ENCODE measurements at places on chromosomes 6 and 20.

- no peak for DNase-seq
These were observed 54.5 kb downstream of the KIAA0408 start for GRCh38 chr6:127404594-127405178.

GRCh38 chr20:11197851-11198250 is 524.1 kb upstream of the JAG1 start:
- no peak for DNase-seq

- DNase-seq: no peak
These were observed 20.7 kb downstream of the ABHD12 start for GRCh38 chr20:25369971-25370370.

GRCh38 chr6:4478098-4478497 is 298.1 kb upstream of the CDYL start:
- DNase-seq: no peak

DNA sequence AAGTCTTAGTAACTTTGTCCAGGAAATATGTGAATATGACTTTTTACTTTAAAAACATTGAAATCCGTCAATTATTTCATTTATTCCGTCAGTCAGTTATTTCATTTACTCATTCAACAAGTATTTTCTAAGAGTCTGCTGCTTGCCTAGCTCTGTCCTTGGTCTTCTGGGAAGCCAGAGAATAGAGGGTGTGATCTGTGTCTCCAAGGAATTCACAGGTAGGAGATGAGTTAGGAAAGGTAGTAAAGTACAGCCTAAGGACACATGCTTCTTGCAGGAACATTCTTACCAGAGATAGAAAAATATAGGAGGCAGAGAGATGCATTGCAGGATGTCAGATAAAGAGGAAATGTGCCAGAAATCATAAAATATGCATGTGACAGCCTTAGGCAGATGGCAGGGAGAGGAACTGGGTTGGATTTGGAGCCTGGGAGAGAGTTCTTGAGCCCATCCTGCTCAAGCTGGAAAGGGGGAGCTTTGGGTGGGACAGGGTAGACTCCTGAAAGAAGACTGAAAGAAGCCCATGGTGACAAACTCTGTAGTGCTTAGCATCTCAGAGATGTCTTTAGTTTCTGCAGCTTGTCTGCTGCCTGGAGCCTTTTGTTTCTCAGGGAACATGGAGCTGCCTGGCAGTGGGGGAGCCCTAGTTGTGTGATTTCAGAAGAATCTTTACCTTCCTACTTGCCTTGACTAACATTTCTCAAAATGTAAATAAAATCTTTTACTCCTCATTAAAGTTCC is 3.5 kb downstream of the SH3BGRL2 start:
- no peak for DNase-seq

- no peak for DNase-seq
These were observed 99.4 kb downstream of the NCOA3 start for GRCh38 chr20:47600967-47601547.

- no peak for DNase-seq
These were observed 150.1 kb downstream of the DOK5 start for GRCh38 chr20:54625497-54625896.

- no peak for DNase-seq
These were observed 43.6 kb downstream of the CDYL start for GRCh38 chr6:4819706-4820283.

DNA sequence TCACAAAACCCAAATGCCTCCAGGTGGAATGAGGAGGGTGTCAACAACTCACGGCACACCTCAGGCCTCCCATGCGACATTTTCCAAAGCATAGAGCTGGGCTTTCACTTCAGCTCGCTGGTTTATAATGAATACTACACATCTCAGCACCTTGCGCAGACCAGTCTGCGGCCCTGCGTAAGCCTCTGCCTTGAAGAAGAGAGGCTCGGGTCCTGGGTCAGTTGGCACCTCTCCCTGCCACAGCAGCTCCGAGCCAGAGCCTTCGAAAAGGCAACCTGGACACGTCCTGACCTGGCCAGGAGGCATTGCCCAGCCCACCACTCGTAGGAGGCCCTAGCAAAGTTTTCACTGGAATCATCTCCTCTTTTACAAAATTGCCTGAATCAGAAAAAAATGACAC is 183.0 kb upstream of the AFDN start:
- DNase-seq: no peak

GRCh38 chr6:99114769-99115406 is 167.1 kb upstream of the FBXL4 start:
- no peak for DNase-seq

GRCh38 chr6:351011-351866 is 40.3 kb upstream of the IRF4 start:
- DNase-seq: no peak

DNA sequence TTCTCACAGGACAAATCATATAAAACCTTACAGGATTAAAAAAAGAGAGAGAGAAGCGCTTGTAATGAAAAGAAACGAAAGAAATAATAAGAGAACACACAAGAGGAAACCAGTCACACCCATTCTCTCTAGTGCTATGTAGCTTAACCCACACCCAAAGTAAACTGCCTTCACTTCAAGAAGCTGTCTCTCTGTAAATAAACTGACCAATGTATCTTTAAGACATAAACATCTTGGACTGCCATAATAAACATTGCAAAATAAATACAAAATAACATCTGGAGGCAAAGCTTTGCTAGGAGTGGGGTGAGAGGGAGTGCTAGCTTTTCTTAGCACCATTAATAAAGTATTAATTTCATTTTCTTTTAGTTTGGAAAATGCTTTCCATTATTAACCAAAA is 61.6 kb upstream of the RNF146 start:
- DNase-seq: no peak

GRCh38 chr6:119283979-119284545 is 65.5 kb downstream of the MAN1A1 start:
- no peak for DNase-seq

DNA sequence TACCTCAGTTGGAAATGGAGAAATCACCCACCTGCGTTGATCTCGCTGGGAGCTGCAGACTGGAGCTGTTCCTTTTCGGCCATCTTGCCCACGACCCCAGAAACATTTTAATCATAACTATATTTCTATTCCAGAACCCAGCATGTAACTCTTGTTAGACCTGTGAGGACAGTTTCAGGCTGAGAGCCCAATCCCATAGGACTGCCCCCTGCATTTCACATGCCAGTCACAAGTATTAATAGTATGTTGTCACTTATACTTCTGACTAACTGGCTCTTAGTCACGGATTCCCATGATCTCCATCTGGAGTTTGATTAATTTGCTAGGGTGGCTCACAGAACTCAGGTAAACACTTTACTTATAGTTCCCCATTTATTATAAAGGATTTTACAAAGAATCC is 96.0 kb upstream of the PRND start:
- DNase-seq: no peak

DNA sequence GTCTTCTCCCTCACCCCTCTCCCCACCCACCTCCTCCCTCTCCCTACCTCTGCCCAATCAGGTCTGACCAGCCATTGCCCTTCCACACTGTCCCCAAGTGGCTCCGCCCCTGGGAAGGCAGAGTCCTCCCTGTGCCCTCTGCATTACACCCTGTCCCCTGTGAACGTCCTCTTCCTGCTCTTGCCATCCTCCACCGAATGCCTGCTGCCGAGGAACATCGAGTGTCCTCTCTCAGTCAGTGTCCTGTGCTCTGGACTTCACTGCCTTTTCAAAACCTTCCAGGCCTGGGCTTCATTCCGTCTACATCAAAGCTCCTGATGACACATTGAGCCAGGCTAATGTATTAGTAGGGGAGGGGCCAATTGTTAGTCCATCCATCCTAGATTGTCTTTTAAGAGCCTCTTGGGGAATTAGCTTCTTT is 3.3 kb upstream of the PACSIN1 start:
- no peak for DNase-seq

DNA sequence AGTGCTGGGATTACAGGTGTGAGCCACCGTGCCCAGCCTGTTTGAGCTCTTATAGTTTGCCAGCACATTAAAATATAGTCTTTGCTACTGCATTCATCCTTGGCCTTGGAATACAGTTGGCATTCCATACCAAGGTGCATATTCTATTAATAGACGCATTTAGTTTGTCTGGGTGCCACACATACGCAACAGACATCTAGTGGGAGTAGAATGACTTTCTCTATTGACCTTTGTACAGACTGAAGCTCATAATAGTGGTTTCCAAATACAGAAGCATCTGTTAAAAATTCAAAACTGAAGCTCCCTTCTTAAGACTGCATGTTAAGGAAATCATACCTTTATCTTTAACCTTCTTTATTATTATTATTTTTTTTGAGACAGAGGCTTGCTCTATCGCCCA is 46.7 kb upstream of the FNDC1 start:
- DNase-seq: no peak

DNA sequence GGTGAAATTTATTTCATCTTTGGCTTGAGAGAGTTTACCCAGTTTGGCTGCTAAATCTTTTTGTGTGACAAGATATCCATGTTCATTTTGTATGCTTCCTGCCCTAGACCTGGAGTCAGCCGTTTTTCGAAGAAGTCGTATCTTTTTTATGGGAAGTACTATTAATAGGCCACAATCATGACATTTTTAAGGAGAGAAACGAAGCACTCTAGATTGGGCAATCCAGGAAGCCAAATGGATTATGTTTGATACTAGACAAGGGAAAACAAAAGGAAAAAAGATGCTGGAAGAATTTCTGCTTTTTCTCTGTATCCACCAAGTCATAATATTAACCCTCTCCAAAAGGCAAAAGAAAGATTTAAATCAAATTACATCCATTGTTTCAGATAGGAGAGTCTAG is 214.6 kb downstream of the HDGFL1 start:
- DNase-seq: no peak

DNA sequence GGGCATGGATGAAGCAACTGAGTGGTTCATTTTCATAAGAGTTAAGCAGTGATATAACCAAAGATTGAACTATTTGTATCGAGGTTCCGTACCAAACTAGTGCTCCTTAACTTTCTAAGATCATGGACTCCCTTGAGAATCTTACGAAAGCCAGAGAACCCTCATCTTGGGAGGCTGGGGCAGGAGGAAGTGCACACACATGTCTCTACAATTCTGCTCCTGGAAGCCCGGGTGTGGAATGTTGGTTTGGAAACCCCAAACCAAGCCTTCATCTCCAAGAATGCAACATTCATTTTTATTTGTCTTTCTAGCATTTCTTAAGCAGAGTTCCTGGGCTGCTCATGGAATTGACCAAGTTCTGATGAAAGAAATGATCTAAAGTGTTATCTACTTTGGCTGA is 250.5 kb upstream of the PRND start:
- DNase-seq: no peak

DNA sequence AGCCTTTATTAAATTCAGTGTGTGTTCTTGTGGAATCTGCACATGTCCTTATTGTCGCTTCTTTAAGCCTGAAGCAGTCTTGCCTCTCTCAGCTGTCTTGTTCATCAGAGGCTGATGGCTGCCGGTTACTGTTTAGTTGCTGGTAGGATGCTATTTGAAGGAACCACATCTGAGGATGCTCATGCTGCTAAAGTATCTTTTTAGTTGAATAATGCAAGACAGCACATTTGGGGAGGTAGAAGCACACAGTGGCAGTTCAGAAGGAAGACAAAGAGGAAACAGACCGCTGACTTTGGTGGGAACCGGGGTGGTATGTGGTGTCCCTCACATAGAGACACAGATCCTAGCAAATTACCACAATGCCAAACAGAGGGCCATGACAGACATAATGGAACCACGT is 144.2 kb upstream of the HDDC2 start:
- DNase-seq: no peak

DNA sequence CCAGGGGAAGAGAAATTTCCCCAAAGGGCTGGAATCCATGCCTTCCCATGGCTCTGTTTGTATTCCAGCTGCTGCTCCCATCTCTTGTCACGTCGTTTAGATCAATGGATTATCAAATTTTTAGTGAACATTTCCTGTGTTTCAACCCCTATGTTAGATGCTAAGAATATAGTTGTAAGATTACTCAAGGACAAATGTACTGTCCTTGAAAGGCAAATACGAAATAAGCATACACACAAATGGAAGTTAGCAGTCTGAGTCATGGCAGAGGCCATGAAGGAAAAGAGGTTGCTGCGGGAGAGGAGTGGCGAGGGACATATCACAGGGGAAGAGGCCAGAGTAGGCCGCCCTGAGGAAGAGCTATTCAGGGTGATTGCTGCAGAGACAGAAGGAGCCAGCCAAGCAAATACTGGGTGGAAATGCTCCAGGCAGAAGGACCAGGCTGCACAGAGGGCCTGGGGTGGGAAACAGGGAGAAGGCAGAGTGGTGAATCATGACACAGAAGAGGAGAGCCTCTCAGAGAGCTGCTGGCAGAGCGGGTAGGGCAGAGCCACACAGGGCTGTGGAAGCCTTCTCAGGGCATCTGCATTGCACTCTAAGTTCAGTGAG is 219.2 kb upstream of the LRFN2 start:
- no peak for DNase-seq

- DNase-seq: no peak
These were observed 238.2 kb downstream of the GMDS start for GRCh38 chr6:2007165-2007564.

- DNase-seq: no peak
These were observed 129.8 kb downstream of the CD164 start for GRCh38 chr6:109252261-109253041.

GRCh38 chr6:32288426-32288825 is 64.6 kb upstream of the NOTCH4 start:
- no peak for DNase-seq

- no peak for DNase-seq
These were observed 2.8 kb upstream of the HTR1B start for GRCh38 chr6:77466055-77466450.

DNA sequence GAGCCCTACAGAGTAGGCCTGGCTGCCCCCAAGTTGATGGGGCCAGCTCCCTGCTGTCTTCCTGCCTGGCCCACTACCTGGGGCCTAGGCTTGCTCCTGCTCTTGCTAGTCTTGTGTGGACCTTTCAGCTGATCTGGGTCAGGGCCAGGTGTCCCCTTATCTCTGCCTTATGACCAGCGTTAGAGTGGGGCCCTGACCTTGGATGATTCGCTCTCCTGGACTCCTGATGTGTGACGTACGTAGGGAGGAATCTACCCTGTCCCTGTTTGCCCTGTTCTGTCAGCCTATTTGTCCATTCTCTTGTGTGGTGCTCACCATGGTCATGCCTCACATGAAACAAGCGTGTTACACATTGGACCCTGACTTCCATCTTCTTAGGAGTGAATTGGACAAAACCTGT is 571.8 kb downstream of the QKI start:
- no peak for DNase-seq

DNA sequence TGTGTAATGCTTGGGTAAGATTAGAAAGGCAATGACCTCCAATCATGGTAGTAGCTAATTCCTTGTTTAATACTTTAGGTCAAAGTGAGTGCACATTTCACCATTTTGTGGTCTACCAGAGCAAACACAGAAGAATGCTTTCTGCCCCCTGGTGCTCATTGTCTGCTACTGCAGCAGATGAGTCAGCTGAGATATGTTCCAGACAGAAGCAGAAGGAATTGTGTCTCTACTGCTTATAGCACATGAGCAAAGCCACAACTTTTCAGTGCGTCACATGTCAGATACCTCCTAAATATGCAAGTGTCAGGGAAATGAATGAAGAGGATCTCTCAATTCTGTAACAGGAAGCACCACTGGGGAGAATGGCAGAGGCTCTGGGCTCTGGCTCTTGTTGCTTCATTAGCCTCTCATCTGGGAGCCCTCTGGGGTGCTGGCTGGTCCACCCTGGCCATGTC is 308.9 kb downstream of the ALDH8A1 start:
- DNase-seq: peak; percentile 51

Measured in activated CD4-positive, CD25-positive, alpha-beta regulatory T cell (primary cell).